ENCODE measurements at places on chromosomes 1 and 21.

DNA sequence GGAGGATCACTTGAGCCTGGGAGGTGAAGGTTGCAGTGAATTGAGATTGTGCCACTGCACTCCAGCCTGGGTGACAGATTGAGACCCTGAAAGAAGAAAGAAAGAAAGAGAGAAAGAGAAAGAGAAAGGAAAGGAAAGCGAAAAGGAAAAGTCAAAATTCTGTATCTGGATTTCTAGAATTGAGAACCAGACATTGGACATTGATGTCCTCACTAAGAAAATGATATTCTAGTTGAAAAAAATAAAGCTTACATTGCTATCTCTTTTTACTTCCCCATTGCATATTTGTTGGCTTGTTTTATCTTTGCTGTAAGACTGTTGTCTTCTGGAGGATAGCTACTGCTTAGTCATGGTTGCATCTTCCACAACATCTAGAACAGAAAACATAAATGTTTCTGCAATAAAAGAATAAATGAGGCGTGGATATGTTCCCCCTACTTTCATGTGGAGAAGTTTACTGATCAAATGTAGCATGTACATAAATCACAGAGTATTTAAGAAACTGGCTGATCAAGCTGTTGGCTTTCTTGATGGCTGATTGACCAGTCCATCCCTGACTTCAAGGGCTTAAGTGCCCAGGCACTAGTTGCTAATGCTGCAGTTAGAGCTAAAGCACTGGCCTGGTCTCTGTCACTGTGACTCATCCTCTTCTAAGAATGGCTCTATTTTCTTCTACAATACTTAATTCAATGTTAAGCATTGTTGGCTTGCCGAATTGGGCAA is 17.7 kb downstream of the CD53 start:
- no peak for DNase-seq

DNA sequence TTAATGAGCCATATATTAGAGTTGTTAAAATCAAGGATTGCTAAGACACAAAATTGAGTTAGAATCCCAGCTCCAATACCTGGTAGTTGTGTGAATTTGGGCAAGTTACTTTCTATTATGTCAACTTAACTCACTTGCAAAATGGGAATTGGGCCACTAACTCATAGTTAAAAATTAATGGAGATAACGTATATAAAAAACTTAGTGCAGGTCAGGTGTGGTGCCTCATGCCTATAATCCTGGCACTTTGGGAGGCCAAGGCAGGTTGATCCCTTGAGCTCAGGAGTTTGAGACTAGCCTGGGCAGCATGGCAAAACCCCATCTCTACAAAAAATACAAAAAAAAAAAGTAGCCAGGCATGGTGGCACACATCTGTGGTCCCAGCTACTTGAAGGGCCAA is 57.5 kb downstream of the SRSF11 start:
- DNase-seq: no peak

- DNase-seq: no peak
Measured at GRCh38 chr1:200139661-200140250, 112.2 kb downstream of the NR5A2 start.

DNA sequence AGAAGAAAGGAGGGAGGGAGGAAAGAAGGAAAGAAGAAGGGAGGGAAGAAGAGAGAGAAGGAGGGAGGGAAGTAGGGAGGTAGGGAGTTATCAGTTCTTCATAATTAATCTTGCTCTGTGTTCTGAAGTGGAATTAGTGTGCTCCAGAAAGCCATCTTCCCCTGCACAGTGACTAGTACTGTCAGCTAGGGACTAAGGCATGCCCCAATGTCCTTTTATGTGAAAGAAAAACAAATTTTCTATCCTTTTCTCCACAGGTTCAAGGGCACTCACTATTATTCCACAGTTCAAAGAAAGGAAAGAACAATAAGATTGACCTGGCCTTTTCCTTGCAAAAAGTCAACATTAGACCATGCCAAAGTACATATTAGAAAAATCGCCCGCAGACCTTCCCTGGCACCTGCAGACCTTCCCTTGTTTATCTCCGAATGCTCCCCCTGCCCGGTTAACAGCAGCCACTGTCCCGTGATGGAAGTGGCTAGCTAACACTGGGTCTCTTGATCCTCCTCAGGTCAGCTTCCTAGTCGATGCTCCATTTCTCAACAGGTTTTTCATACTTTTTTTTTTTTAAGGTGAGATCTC is 107.2 kb upstream of the EDEM3 start:
- no peak for DNase-seq

DNA sequence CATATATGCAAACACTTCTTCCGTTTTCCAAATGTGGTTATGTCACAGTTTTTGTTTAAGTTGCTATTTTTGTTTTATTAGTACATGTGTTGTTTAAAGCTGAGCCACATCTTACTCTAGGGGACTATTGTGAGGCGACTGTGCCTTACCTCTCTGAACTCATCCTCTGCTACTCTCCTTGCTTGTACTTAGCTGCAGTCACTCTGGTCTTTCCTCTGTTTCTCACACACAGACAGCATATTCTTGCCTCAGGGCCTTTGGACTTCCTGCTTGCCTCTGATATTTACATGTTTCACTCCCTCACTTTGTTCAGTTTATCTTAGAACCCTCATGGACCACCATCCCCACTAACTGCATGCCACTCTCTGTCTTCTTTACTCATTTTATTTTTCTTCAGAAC is 101.1 kb downstream of the MACF1 start:
- DNase-seq: no peak

All from NCI-H2171 (cell line).